Liver (tissue), 10 donors: ENCODE measurements at places on chromosomes 5 and 9. TPM values are rescaled to one million over a fixed set of nuclear protein-coding genes. Genes with fewer than 3 reads are reported as not detected.

DNA sequence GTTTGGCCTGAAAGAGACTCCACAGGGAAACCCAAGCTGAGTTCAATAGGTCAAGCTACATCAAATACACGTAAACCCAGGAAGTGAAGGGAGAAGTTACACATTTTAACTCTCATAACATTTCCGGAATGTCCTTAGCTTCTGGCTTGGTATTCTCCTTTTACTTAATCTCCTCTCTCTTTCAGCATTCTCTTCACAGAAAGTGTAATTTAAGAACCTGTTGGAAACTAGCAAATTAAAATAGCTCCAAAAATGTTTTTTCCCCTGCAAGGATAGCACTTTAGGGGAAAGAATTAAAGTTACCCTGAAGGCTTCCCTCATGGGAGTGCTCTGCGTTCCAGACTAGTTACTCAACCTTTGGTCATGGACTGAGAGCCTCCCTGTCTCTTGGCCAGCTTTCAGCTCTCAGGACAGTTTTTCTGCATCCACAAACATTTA lies 292.7 kb upstream of the TARS1 start:
- H3K4me3 ChIP-seq: no peak overlapping the region
- H3K27me3 ChIP-seq: no peaks in the 10 kb centered on the region
- DNase-seq: no peak
- H3K36me3 ChIP-seq: no peaks in the 10 kb centered on the region

GRCh38 chr9:124502711-124503702 lies 4.2 kb downstream of the NR5A1 start:
- no peak overlapping the region for H3K4me3 ChIP-seq
- no peak for DNase-seq

C9 gene
- 3,238 TPM for total RNA-seq

TNFAIP8 gene
- 28.6 TPM for total RNA-seq

IFNK gene
- not detected for total RNA-seq

- H3K27me3 ChIP-seq: no peaks in the 10 kb centered on the region
- H3K4me1 ChIP-seq: no peaks in the 10 kb centered on the region
- peak overlapping the region; percentile 14 for H3K27ac ChIP-seq
- no peak overlapping the region for H3K4me3 ChIP-seq
- no peak for DNase-seq
Measured at GRCh38 chr5:38806775-38807258, 39.0 kb upstream of the OSMR start.

DNA sequence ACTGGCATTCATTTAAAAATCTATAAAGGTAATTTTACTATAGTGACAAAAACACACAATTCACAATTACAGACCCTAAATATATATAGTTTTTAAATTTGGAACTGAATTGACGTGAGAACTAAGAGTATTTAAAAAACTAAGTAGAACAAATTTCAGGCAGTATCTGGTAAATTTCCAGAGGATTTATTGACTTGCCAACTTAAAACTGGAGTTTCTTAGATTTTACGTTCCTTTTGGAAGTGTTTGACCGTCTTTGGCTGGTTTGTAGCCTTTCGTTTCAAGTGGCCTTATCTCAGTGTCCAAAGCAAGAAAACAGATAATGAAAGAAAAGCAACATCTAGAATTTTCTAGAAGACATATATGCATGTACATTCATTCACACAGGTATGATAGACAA lies 234.4 kb upstream of the VLDLR start:
- no peak overlapping the region for H3K4me3 ChIP-seq
- no peaks in the 10 kb centered on the region for H3K36me3 ChIP-seq
- no peak overlapping the region for H3K27ac ChIP-seq
- DNase-seq: no peak
- H3K4me1 ChIP-seq: no peaks in the 10 kb centered on the region

DNA sequence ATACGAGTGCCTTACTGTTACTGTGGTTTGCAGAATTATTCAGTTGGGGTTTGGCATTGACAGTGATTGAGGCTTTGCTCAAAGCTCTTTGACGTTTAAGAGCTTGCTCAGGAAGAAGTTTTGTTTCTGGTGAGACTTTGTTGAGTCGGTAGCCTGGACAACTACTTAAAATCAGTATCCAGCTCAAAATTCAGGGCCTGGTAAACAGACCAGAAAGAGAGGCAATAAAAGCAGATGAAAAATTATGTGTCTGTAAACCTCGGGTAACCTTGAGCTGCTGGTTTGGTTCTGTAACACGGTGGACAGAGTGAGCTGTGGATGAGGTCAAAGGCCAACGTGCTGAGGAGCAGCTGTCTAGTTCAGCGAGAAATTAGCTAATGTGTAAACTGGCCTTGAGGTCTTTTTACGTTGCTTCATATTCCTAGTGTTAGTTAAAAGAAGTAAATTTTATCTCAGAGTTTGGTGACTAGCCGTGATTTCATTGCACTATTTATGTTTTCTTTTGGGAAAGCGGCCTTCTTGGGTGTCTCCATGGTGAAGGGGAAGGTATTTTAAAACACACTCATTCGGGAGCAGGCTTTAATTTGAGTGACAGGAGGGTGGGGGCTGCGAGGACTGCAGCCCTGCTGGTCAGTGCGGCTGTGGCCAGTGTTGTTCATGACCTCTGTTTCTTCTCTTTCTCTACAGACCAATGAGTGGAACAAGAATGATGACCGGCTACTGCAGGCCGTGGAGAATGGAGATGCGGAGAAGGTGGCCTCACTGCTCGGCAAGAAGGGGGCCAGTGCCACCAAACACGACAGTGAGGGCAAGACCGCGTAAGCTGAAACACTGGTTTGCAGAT lies 82.0 kb upstream of the TTC23L start:
- DNase-seq: peak; percentile 39
- H3K27ac ChIP-seq: peak overlapping the region; percentile 67
- H3K36me3 ChIP-seq: no peaks in the 10 kb centered on the region
- H3K4me1 ChIP-seq: peaks cover 37% of the 10 kb centered on the region

- peaks cover 4% of the 10 kb centered on the region for H3K4me1 ChIP-seq
- DNase-seq: no peak
- H3K36me3 ChIP-seq: no peaks in the 10 kb centered on the region
- H3K4me3 ChIP-seq: no peak within 1 kb of the TSS
Measured at GRCh38 chr5:139795074-139796001, at the start of gene PSD2. Gene PSD2, plus strand, starts transcription at chr5:139795808. Its CDS starts 13,633 bp downstream, at chr5:139809441.

- H3K27me3 ChIP-seq: no peaks in the 10 kb centered on the region
- peaks cover under 1% of the 10 kb centered on the region for H3K4me1 ChIP-seq
- DNase-seq: no peak
- no peak overlapping the region for H3K4me3 ChIP-seq
- H3K36me3 ChIP-seq: no peaks in the 10 kb centered on the region
- H3K27ac ChIP-seq: no peak overlapping the region
Measured at GRCh38 chr5:57784121-57784520, 301.5 kb upstream of the ACTBL2 start.

DNA sequence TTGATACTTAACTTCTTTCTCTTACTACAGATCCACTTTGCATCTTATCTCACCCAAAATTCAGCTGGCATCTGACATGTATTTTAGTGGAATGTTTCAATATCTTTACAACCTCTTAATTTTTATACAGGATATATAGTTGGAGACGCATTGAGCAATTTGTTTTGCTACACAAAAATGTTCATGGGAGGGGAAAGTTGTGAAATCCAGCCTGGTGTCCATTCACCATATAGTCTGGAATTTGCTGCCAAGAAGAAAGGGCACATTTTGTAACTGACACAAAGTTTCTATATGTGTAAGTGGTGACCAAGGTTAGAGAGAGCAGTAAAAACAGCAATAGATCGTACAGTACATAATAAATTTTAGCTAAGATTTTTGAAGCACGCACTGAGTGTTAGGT lies 14.0 kb upstream of the CHD1 start:
- no peak overlapping the region for H3K4me3 ChIP-seq
- DNase-seq: no peak
- no peaks in the 10 kb centered on the region for H3K27me3 ChIP-seq

DNA sequence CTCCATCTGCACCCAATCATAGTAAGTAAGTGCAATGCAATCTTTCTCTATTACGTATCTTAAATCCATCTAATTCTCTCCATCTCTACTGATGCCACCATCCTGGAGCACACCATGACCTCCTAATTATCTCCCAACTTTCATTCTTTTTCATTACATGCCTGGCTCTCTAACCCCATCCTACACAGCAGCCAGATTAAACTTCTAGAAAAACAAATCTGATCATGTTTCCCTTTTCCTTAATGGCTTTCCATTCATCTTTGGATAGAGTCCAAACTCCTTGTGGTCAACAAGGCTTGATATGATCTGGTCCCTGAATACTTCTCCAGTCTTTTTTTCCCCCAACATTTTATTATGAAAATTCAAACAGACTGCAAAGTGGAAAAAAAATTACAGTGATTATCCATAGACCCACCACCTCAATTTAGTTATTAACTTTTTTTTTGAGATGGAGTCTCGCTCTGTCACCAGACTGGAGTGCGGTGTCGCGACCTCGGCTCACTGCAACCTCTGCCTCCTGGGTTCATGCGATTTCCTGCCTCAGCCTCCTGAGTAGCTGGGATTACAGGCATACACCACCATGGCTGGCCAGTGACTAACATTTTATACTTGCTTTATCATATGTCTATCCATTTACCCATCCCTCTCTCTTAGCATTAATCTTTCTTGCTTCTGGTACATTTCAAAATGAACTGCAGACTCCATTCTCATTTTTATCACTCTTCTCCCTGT lies 5.2 kb downstream of the PPP2R2B start:
- DNase-seq: no peak
- H3K36me3 ChIP-seq: no peaks in the 10 kb centered on the region
- peaks cover under 1% of the 10 kb centered on the region for H3K4me1 ChIP-seq
- no peaks in the 10 kb centered on the region for H3K27me3 ChIP-seq
- no peak overlapping the region for H3K27ac ChIP-seq

DNA sequence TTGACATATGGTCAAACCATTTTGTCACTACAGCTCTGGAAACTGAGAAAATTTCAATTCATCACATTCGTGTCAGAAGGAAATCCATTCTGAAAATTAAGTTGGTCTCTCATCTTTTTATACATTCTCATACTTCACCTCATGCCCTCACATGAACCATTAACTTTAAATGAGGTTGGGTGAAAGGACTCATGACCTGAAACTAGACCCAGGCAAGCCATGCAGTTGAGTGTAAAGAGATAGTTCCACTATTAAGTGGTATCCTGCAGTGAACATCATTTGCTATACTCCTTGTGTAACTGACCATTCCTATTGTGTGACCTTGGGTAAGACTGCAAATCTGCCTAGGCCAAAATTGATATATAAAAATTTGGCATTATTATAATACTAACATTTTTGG lies 299.6 kb upstream of the GRIN3A start:
- no peaks in the 10 kb centered on the region for H3K36me3 ChIP-seq
- H3K4me3 ChIP-seq: no peak overlapping the region
- H3K27me3 ChIP-seq: no peaks in the 10 kb centered on the region
- no peak overlapping the region for H3K27ac ChIP-seq
- H3K4me1 ChIP-seq: no peaks in the 10 kb centered on the region
- DNase-seq: no peak

GRCh38 chr5:110092955-110093785 lies 403.4 kb downstream of the MAN2A1 start:
- no peak overlapping the region for H3K4me3 ChIP-seq
- H3K27me3 ChIP-seq: no peaks in the 10 kb centered on the region
- no peaks in the 10 kb centered on the region for H3K4me1 ChIP-seq
- no peak overlapping the region for H3K27ac ChIP-seq
- H3K36me3 ChIP-seq: no peaks in the 10 kb centered on the region
- DNase-seq: no peak

DNA sequence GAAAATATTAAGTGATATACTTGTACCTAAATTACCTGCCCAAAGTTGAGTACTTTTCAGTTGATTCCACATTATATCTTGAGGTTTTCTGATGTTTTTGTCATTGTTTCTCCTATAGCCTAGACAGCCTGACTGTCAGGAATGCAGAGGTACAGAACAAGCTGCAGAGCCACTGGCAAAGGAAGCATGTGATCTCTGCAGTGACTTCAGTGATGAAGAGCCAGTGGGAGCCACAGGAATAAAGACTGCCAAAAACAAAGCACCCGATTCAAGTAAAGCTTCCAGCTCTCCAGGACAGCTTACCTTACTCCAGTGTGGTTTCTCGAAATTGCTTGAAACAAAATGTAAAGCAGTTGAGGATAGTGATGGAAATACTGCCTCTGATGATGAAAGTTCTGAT lies 96.3 kb downstream of the ERCC6L2 start:
- H3K4me1 ChIP-seq: no peaks in the 10 kb centered on the region
- H3K27me3 ChIP-seq: no peaks in the 10 kb centered on the region
- DNase-seq: no peak
- H3K4me3 ChIP-seq: no peak overlapping the region
- H3K36me3 ChIP-seq: peaks cover 18% of the 10 kb centered on the region

GRCh38 chr9:16039218-16039987 lies 486.6 kb downstream of the CCDC171 start:
- H3K27me3 ChIP-seq: no peaks in the 10 kb centered on the region
- no peak overlapping the region for H3K4me3 ChIP-seq
- H3K27ac ChIP-seq: no peak overlapping the region
- DNase-seq: no peak

DNA sequence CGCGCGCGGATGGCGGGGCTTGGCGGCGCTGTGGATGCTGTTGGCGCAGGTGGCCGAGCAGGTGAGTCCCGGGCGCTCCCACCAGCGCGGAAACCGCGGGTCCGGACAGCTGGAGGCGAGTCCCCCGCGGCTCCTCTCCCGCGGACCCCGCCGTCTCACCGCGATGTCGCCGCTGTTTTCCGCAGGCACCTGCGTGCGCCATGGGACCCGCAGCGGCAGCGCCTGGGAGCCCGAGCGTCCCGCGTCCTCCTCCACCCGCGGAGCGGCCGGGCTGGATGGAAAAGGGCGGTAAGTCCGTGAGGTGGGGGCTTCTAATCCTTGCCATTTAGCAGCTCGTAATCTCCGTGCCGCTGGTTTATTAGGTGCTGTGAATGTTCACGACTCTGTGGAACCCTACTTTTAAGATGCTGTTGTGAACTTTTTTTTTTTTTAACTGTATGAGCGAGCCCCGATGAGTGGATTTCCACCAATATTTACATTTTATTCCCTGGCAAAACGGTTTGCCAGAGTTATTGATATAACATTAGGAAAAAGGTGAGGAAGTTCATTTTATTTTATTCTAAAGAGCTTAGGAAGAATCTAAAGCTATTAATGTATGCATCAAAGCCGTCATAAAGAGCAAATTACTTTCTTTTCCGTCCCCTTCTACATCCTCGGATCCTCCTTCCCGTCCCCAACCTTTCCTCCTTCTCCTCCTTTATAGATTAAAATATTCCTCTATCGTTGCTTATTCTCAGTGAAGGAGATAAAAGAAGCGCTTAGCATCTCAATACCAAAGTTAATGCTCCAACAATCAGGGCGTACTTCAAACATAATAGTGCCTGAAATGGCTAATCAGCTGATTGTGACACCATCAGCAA lies 579 bp downstream of the ADAMTS16 start:
- H3K36me3 ChIP-seq: no peaks in the 10 kb centered on the region
- DNase-seq: no peak
- no peaks in the 10 kb centered on the region for H3K27me3 ChIP-seq
- H3K4me3 ChIP-seq: peak overlapping the region; percentile 45

RNF180 gene
- 13.7 TPM for total RNA-seq

SFXN1 gene
- 241 TPM for total RNA-seq

NEURL1B gene
- 4.8 TPM for total RNA-seq
